Activated naive CD4-positive, alpha-beta T cell treated with Interleukin-2 at 50 U/mL for 16 hours (primary cell): ENCODE measurements at places on chromosomes 6 and 20.

DNA sequence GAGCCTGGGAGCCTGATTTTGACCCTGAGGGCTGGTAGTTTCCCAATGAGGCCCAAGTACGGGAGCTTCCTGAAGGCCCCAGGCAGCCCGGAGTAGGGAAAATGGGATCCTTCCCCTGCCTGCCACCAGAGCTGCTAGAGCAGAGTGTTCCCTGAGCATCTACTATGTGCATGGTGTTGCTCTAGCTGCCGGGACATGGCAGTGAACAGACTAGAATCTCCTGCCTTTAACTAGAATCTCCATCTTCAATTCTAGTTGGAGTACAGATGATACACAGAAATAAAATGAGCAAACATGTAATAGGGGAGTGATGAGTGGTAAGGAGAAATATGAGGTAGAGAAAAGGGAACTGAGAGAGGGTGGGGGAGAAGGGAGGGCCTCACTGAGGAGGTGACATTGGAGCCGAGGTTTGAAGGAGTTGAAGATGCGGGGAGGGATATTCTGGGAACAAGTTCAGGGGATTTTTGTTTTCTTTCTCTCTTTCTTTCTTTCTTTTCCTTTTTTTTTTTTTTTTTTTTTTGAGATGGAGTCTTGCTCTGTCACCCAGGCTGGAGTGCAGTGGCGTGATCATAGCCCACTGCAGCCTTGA, 18.5 kb downstream of the VSTM2L start:
- no peak for DNase-seq

GRCh38 chr20:32344835-32345506, 13.2 kb upstream of the ASXL1 start:
- DNase-seq = no peak

DNA sequence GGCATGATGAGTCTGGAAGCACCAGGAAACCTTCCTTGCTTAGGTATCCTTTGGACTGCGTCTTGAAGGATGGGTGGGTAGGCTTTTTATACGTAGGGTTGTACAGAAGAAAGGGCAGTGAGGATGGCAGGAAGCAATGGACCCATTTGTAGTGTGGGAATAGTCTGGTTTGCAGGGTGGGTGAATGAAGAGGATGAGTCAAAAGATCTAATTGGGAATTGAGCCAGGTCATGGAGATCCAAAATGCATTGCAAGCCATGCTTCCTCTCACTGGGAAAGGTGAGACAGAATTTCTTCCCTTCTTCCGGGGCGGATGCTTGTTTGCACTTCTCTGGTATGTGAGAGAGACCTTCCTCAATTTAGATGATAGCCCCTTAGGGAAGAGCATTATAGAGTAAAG, 10.1 kb upstream of the BTBD3 start:
- no peak for DNase-seq

DNA sequence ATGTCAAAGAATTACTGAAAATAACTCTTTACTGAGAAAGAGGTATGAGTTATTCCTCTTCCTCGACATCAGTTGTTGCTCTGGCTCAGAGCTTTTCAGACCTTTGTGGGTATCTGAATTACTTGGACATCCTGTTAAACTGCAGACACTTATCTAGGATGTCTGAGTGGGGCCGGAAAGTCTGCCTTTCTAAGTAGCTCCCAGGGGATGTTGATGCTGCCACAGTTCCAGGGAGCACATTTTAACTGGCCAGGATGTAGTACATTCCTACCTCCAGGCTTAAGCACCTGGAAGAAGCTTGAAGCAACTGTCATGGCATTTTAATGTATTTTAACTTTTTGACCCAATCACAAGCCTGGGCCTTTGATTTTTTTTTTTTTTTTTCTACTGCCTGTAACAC, 265.8 kb upstream of the PLCB4 start:
- DNase-seq = no peak

DNA sequence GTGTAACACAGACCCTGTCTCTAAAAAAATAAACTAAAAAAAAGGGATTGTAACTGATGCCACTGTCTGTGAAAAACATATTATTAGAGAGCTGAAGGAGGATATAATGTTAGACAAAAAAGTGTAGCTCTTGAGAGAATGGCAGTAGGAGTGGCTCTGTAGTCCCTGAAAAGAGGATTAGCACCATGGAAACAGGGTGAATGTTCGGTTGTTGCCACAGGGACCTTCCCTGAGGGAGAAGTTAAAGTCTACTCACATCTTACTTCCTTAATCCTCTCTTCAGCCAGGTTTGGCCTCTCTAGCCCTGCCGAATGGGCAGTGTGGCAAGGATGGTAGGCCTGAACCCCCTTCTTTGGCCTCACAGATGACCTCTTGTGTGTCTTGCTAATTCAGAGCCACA, 12.1 kb downstream of the SCAND1 start:
- DNase-seq = no peak

DNA sequence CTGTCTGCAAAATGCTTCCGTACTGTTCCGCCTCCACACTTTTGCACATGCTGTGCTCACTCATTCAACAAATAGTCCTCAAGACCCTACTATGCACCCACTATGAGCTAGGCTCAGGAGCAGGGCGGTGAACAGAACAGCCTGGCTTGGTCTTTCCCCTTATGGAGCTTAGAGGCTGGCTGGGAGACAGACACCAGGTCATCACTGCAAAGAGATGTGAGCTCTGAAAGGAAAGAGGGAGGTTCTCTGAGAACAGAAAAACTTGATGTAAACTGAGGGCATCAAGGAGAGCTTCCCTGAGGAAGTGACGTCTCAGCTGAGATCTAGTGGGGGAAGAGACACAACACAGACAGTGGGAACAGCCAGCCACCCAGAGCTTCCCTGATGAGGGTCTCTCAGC, 31.0 kb upstream of the TGM2 start:
- DNase-seq = no peak

DNA sequence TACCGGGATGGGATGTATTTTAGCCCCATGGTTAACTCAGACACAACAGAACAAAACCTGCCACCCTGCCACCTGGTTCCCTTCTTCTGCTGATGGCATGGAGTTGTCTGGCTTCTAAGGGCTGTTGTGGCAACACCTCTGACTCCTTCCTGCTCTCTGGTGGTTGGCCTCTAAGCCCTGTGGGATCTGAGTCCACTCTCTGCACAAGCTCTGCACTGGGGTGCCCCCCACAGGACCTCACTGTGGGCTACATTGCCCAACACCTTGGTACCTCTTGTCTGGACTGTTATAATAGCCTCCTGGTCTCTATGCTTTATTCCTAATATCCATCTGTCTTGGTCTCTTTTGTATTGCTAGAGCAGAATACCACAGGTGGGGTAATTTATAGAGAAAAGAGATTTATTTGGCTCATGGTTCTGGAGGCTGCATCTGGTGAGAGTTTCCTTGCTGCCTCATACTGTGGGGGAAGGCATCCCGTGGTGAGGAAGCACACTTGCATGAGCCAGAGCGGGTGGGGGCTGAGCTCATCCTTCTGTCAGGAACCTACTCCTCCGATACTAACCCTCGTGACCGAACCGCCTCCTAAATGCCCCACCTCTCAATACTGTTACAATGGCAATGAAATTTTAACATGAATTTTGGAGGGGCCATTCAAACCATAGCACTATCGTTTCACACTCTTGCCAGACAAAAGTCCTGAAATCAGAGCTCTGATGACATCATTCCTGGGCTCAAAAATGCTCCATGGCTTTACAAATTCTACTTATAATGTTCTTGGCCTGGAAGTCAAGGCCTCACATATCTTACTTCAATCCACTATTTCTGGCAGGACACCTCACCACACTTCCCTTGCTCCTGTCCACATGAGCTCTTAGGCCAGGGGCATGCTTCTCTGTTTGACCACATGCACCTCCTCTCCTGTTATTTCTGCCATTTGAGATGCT, 127.2 kb downstream of the PAX1 start:
- DNase-seq = no peak

- DNase-seq = no peak
Measured at GRCh38 chr6:33974471-33974870, 170.7 kb upstream of the MLN start.

DNA sequence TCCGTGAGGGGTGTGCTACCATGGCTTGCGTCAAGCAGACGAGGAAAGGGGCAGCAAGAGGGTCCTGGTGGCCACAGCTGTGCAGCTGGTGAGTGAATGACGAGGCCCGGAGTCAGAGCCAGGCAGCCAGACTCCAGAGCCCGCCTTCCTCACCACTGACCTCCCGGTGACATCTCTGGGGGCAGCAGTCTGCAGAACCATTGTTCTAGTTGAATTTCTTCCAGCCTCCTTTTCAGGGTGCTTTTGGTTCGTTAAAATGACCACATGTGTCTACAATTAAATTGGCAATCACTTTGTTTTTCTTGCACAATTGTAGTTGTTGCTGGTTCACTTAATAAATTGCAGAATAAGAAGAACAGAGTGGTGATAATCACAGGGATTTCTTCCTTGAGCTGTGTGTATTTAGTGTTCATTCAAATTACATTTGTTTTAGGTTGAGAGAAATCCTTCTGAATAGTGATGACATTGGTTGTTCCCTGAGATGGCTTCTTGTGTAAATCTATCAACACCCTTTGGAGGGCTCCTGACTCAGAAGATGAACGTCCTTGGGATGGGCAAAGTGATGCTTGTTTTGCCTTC, 96.4 kb downstream of the TULP4 start:
- no peak for DNase-seq

DNA sequence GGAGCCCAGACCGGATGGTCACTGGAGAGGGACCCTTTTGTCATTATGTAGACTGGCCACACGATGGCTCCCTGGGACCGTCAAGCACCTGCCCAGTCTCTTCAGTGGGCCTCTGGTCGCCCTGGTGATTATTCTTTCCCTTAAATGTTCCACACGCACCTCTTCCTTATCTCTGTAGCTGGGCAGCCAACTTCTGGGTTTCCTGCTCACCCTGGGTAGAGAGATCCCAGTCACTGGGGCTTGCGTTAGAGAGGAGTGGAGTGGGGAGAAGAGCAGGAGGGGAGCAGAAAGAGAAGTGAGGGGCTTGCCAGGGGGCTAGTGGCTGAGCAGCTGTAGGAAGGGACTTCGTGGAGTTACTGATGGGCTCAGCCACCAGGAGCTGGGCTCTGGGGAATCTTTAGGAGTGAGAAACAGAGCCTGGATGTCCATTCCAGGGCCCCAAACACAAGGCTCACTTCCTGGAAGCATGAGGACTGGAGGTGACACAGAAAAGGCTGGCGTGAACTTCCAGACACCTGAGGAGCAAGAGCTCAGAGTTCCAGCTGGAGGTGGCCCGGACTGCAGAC, 150.1 kb downstream of the DHX35 start:
- no peak for DNase-seq

GRCh38 chr6:133631421-133631820, 257.5 kb upstream of the TCF21 start:
- DNase-seq = no peak

- no peak for DNase-seq
Measured at GRCh38 chr6:55794136-55794812, 81.1 kb downstream of the BMP5 start.

DNA sequence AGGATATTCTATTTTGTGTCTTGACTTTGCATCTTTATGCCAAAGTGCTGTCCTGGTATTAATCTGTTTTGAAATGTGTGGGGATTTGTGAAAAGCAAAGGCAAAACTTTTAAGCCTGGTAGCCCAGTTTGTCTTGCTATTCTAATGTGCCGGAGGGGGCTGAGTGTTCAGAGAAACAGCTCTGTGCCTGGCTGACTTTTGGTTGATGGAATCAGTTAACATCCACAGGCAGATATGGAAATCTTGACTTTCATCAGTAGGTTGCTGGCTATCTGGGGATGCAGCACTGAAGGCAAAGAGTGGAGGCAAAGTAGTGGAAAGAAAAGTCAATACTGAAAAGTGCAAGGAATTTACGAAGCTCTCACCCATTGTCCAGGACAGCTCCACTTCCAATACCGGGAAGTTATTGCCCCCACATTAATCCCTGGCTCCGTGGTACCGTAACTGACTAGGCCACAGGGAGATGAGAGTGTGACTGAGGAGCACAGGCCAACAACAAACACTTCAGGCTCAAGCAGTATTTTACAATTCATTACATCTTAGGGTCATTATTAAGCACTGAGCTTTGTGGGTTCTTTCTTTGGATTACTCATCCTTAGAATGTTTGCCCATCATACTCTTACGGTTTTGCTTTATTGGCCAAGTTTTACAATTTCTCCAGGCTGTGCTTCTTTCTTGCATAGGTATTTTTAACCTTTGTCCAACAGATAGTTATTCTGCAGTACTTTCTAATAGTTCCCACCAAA, 164.6 kb downstream of the MTFR2 start:
- DNase-seq = no peak
